ENCODE measurements at places on chromosomes 3 and 15.

- DNase-seq: no peak
These were observed 8.1 kb downstream of the CAV3 start for GRCh38 chr3:8741581-8742261.

GRCh38 chr3:144273601-144274000 lies 302.0 kb downstream of the DIPK2A start:
- DNase-seq: no peak

GRCh38 chr3:194749631-194750490 lies 64.2 kb downstream of the FAM43A start:
- no peak for DNase-seq

GRCh38 chr3:196971094-196971698 lies 2.6 kb upstream of the PIGZ start:
- peak; percentile 44 for DNase-seq

- DNase-seq: no peak
These were observed at the start of gene KNG1 for GRCh38 chr3:186717039-186717457. Gene KNG1 (plus strand): TSS chr3:186717359. CDS start chr3:186717543, 184 bp downstream.

DNA sequence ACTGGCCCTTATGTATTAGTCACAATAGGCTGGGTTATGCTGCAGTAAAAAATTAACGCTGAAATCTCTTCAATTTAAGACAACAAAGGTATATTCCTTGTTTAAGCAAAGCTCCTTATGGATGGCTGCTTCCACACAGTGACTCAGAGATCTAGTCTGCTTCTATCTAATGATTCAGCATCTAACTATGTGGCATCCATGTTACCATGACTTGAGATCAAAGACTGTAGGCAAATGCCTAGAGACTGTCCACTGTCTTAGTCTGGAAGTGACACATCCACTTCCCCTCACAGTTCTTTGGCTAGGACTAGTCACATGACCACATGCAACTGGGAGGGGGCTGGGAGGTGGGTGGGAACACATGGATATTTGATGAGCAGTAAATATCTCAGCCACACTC lies 61.3 kb upstream of the PSMD6 start:
- DNase-seq: no peak

GRCh38 chr3:32569540-32570420 lies 878 bp downstream of the DYNC1LI1 start:
- peak; percentile 81 for DNase-seq

GRCh38 chr3:100047455-100048141 lies 66.7 kb downstream of the FILIP1L start:
- DNase-seq: peak; percentile 57

GRCh38 chr3:194772241-194773000 lies 86.7 kb downstream of the FAM43A start:
- DNase-seq: no peak

DNA sequence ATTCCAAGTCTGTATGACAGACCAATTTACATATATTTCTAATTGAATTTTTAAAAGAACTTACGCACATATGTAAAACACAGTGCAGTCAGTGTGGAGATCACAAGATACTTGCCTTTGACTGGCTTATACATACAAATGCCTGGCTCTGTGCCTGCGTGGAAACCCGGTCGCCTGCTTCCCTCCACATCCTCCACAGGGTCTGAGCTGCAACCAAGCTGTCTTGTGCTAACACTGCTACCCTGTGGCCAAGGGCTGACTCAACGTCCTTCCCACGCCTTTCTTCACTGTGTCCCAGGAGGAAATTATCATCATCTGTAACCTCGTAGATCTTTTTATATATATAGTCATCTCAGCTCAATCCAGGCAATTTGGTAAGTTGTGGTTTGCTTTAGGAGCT lies 117.0 kb downstream of the WNT7A start:
- no peak for DNase-seq

DNA sequence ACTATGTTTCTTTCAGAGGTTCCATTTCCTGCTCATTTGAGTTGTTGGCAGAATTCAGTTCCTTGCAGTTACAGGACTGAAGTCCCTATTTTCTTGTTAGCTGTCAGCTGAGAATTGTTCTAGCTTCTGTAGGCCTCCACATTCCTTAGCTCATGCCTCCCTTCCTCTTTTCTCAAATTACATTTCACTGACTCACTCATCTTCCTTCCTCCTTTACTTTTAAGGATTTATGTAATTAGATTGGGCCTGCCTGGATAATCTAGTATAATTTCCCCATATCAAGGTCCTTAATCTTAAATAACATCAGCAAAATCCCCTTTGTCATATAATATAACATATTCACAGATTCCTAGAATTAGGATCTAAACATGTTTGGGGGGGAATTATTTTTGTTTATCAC lies 40.6 kb upstream of the RBMS3 start:
- no peak for DNase-seq

DNA sequence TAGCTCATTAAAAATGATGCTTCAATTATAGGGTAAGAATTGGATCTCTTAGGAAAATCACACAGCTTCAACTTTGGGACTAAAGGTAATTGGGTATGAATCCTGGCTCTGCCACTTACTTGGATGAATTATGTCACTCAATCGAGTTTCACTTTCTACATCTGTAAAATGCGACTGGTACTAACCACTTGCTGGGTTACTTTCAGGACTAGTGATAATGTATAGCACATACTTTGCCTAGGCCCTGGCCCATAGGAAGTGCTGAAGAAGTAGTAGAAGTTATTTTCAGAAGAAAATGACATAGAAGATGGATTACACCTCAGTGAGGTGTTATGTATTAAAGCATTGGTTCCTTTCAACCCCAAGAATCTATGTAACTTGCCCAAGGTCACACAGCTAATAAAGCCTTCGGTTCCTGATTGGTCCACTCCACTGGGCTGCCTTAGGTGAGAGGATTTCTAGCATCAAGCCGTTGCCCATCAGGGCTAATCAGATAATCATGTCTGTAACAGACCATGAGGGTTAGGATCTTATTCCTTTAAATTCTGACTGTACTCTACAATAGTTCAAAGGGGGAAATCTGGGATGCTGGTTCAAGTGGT lies 29.4 kb upstream of the AP4E1 start:
- no peak for DNase-seq

DNA sequence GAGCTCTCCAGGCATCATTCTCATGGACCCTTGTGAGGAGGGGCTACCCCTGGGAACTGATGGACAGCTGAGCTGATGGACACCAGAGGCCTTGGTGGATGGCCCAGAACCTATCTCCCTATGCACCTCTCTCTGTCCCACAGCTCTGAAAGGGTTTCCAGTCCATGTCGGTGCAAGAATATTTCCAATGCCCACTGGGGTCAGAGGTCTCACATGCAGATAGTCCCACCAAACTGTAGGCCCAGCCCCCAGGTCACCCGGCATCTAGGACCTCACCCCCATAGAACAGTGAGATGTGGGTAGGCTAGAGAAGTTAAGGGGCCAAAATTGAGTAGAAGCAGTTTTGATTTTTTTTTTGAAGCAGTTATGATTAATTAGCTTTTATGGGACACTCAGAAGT lies 2.6 kb downstream of the ALPK3 start:
- DNase-seq: no peak

- peak; percentile 100 for DNase-seq
These were observed at the start of gene SERF2 for GRCh38 chr15:43791993-43792760. Gene SERF2 (plus strand): TSS chr15:43792320. CDS start chr15:43792377, 57 bp downstream.

- no peak for DNase-seq
These were observed 1.0 kb downstream of the ONECUT1 start for GRCh38 chr15:52789008-52789600.

DNA sequence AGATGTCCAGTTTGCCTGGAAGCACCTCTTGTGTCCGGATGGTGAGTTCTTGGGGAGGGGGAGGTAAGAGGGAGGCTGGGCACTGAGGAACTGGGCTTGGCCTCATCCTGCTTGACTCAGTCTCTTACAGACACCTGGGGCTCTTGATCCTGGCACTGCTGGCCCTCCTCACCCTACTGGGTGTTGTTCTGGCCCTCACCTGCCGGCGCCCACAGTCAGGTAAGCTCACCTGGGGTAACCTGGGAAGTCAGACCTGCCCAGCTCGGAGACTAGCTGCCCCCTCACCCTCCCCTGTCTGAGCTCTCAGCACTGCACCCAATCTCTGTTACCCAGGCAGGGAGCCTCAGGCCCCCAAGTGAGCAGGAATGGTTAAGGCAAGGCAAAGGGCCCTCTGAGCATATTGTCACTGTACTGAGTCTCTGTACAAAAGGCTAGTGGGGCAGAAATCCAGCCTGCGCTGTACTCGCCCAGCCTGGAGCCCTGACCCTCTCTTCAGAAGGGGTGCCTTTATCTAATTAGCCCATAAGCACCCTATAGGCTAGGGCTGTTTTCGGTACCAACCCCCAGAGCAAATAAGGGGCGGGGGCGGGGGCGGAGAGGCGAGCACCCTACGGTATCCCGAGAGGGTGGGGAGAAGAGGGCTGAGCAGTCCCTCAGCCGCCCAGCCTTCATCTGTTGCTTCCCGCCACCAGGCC lies 2.2 kb upstream of the IL17RC start:
- DNase-seq: no peak

DNA sequence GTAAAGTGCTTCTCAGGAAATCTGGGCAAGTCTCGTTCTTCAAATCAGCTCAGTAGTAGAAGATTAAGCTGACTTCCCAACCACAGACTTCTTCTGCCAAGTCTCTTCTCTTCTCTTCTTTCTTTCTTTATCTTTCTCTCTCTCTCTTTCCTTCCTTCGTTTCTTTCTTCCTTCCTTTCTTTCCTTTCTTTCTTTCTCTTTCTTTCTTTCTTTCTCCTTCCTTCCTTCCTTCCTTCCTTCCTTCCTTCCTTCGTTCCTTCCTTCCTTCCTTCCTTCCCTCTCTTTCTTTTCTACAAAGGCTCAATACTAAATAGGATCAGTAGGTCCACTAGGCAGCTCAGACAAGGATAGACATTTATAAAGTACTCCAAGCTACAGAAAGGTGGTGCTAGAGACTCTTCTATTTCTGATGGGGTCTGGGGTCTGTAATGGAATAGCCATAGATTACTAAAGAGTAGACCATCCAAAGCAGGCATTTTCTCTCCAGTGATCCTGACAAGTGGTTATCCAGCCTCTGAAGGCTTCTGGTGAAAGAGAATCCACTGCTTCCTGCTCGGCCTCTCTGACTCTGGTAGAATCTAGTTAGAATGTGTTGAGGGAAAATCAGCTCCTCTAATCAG lies 100.8 kb downstream of the TPRG1 start:
- no peak for DNase-seq

DNA sequence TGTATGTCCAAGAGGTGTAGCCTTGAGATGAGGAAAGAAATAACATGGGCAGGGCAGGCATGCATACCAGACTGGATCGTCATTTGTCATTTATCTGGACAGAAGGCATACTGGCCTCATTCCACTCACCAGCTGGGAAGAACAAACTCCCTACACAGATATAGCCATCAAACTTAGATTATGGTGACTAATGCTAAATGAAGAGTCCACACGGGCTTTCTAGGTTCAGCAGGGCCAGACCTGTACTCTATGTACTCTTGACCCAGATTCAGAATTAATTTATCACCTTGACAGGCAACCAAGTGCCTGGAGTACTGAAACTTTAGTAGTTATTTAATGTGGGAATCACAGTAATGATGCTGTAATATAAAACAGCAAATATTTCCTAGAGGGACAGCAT lies 164.3 kb upstream of the IL12A start:
- DNase-seq: no peak

GRCh38 chr15:46735115-46735514 lies 982.2 kb upstream of the SEMA6D start:
- no peak for DNase-seq

DNA sequence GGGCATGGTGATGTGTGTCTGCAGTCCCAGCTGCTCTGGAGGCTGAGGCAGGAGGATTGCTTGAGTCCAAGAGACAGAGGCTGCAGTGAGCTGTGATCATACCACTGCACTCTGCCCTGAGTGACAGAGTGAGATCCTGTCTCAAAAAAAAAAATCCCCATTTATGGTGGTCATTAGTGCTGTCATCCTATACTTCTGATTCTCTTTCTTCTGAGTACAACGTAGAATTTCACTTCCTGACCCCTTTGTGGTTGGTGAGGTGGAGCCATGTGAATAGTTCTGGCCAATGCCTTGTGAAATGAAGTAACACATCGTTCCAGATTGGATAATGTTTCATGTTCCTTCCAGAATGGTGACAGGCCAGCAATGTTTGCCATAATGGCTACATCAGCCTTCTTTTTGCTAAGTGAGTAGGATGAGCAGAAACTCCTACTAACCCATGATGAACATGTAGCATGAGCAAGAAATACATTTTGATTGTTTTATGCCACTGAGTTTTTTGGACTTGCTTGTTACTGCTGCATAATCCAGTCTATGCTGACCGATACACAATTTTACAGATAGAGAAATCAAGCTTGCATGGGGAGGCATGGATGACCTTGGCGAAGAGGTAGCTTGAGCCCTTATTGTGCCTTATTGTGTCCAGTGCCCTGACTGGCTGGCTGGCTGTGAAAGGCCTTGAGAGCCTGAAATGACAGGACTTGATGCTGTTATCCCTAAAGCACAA lies 30.9 kb upstream of the TLE3 start:
- no peak for DNase-seq

- DNase-seq: no peak
These were observed 123.1 kb downstream of the CHCHD6 start for GRCh38 chr3:126827121-126827520.

DNA sequence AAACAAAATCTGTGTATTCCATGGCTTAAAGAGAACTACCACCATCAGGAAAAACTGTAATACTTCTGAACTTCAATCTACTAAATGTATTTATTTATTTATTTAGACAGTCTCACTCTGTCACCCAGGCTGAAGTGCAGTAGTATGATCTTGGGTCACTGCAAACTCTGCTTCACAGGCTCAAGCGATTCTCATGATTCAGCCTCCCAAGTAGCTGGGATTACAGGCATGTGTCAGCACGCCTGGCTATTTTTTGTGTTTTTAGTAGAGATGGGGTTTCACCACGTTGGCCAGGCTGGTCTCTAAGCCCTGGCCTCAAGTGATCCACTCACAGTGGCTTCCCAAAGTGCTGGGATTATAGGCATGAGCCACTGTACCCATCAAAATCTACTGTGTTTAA lies 202.3 kb upstream of the POU1F1 start:
- DNase-seq: no peak

Measured in Peyer's patch (tissue), 4 donors.